ENCODE measurements at places on chromosomes 13 and 19.

DNA sequence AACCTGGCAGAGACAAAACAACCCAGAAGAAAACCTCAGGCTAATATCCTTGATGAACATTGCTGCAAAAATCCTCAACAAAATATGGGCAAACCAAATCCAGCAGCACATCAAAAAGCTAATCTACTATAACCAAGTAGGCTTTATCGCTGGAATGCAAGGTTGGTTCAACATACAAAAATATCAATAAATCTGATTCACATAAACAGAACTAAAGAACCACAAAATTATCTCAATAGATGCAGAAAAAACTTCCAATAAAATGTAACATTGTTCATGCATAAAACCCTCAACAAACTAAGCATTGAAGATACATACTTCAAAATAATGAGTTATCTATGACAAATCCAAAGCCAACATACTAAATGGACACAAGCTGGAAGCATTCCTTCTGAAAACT, 8.8 kb downstream of the ZNF724 start:
- DNase-seq, result no peak

- DNase-seq, result no peak
Measured at GRCh38 chr19:34678421-34678820, 943 bp downstream of the ZNF302 start.

GRCh38 chr13:50788551-50789210, 54.8 kb downstream of the DLEU7 start:
- no peak for DNase-seq

DNA sequence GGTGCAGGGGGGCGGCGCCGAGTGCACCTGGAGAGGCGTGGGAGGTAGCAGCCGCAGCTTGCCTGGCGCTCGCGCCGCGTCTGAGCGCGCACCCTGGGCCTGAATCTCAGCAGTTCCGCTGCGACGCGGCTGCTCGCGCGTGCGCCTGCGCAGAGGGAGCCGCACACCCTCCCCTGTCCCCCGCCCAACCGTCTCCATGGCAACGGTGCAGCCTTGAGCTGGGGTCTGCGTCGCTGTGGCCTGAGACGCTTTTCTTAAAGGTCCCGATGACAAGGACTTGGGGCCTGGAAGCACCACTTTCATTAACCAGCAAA, at the start of gene PNMA8B:
TSS of gene PNMA8B (minus strand) at position 82 of the 314 bp plus-strand sequence. CDS start 402 bp downstream, outside the sequence.
- DNase-seq, result no peak

GRCh38 chr19:52665529-52665928, 27.4 kb upstream of the ZNF83 start:
- DNase-seq, result no peak

GRCh38 chr19:7872306-7873204, 1.6 kb downstream of the PRR36 start:
- no peak for DNase-seq

DNA sequence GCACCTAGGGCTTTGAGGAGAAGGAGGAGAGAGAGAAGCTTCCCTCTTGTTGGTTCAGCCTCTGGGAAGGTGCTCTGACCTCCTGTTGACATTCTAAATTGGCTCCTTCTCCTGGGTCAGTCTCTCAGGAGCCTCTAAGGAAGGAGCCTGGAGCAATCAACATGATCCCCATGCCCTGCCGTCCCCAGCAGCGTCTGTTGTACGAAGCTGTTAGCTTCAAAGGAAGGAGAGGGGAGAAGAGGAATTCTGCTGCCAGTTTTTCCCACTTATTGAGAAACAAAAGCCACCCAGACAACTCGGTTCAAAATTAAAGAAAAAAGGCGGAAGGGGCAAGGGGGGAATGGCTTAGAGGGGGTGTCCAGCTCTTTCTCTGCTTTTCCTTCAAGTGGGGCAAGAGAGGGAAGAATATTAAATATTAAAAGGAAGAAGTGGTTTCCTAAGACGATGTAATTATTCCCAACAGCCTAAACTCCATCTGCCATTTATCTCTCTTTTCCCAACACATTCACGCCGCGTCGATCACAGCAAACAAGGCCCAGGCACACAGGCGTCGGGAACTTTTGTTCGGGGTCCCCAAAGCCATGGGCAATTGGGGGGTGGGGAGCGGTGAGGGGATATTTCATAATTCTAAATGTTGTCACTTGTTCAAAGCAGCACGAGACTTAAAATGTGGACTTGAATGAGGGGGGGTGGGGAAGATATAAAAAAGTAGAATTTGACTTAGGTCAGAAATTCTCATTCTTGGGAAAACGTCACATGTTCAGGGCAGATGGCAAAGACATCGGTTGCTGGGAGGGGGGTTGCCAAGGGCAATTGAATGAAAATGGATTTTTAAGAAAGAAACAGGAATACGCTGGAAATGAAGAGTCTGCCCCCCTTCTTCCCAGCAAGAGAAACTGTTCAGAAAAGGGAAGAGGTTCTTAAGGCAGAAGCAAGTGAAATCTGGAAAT, 116.8 kb upstream of the CACNA1A start:
- DNase-seq, result no peak

GRCh38 chr19:57245066-57245465, 4.6 kb downstream of the ZNF805 start:
- DNase-seq, result no peak

DNA sequence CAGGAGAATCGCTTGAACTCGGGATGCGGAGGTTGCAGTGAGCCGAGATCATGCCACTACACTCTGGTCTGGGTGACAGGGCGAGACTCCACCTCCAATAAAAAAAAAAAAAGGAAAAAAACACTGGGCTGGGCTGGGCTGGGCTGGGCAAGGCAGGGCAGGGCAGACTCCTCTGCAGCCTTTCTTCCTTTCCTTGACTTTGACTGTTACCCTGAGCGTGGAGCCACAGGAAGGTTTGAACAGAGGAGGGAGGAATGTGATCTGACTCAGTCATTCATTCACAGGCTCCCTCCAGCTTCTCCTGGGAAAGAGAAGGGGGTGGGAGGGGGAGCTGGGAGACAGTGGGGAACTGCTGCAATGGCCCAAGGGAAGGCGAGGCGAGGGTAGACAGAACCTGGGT, 2.7 kb upstream of the ACTN4 start:
- DNase-seq, result no peak

- DNase-seq, result no peak
Measured at GRCh38 chr13:28875846-28876615, 55.9 kb downstream of the MTUS2 start.

DNA sequence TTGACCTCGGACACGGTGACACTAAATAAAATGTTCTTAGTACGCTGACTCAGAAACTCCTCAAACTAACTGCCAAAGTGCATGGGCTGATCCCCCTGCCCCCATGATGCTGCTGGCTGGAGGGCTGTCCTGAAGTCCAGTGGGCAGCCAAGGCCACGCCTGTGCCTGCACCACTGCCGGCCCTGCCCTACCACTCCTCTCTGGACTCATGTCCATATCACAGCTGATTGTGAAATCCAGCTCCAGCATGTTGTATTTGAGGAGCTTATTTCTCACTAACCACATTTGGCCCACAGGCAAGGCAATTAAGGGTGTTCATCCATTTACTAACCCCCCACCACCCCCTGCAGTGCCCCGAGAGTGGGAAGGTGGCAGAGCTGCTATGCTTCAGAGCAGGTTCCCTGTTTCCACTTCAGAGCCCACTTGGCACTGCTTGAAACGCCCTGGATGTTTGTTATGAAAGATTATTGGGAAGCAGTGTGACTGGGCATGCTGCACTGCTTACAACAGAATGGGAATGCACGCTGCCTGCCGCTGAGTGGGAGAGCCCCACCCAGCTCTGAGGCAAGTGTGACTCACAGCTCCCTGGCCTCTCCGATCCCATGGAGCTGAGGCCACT, 114.0 kb downstream of the UQCRFS1 start:
- no peak for DNase-seq

DNA sequence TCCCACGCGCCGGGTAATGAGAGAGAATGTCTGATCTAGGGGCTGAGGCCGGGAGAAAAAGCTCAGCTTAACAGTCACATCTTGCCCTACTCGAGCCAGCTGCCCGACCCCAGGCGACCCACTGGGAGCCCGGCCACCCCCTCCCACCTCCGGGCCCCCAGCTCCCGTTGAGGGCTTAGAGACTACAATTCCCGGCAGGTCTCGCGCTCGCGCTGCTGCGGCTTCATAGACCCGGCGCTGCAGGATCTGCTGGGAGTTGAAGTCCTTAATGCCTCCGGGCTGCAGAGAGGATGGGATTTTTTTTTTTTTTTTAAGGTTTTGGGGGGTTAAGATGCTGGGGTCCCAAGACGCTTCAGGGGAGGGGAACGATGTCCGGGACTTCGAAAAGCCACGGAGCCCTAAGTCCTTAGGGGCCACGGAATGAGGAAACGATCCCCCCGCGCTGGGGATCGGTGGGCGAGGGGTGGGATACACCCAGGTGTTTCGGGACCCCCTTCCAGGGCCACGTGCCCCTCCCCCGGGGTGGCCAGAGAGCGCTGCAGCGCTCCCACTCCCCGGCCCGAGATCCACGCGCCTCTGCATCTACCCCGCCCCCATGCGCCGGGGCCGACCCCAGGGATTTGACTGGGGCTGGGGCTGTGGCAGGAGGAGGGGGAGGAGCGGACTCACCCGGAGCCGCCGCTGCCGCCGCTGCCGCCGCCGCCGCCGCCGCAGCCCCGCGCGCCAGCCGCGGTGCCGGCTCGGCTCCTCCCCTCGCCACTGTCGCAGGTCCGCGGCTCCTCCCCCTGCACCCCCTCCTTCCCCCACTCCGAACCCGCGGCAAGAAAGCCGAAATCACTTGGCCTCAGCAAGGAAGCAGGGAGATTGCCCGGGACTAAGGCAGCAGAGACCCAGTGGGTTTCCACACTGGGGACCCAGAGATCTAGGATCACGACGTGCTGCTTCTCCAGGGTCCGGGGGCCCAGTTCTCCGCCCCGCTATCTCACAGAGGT, at the start of gene SYT3:
TSS of gene SYT3 (minus strand) at position 761 of the 992 bp plus-strand sequence. CDS start 2,470 bp downstream, outside the sequence.
- DNase-seq, result no peak

GRCh38 chr13:112150352-112150751, 83.4 kb downstream of the SOX1 start:
- no peak for DNase-seq

DNA sequence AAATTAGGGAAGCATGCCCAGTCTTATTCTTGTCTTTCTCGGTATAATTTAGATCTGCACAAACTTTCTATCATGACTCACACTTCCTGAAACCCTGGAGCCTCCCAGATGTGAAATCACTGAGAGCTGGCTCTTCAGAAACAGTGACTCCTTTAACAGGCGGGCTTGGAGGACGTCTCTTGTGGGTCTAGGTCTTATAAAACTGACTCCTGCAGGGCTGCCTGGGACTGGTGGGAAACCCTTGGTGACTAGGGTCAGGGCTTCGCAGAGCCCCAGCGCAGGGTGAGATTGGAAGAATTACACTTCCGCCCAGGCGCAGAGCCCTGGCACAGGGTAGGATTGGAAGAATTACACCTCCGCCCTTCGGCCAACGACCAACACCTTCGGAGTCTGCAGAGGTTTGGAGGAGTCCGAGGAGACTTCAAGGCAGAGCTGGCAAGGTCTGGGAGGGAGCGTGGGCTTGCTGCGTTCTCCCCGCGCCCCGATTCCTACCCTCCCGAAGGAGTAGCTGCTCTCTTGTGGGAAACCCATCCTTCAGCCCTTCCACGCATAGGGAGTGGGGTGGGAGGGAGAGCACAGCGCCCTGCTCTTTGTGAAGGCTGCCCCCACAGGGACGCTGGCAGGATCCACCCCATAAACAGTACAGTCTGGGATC, 43.4 kb upstream of the MAP3K10 start:
- no peak for DNase-seq

GRCh38 chr13:38045278-38046048, 175.9 kb upstream of the TRPC4 start:
- DNase-seq, result no peak

GRCh38 chr19:33441277-33441699, 67.8 kb downstream of the CEBPG start:
- no peak for DNase-seq

- DNase-seq, result no peak
Measured at GRCh38 chr13:20006206-20006605, 47.7 kb downstream of the ZMYM2 start.

DNA sequence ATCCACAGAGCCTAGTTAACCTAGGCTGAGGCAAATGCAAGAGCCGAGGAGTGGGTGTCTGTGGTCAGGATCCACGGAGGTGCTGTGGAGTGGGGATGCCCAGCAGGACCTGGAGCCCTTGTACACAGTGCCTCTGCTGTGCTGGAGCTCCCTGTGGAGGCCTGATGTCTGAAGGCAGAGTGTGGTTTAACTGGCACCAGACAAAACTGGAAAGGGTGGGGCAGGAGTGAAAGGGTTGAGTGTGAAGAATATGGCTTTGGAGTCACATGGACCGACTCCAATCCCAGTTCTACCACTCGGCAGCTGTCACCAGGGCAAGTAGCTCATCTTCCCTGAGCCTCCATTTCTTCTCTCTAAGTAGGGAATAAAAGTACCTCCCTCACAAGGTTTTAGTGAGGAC, 60.3 kb upstream of the GPR12 start:
- no peak for DNase-seq

GRCh38 chr13:79295906-79296706, 109.9 kb downstream of the RBM26 start:
- DNase-seq, result no peak

GRCh38 chr13:64471916-64472315, 2758.2 kb downstream of the PCDH9 start:
- no peak for DNase-seq

- DNase-seq, result no peak
Measured at GRCh38 chr19:45814166-45814780, 835 bp downstream of the RSPH6A start.

DNA sequence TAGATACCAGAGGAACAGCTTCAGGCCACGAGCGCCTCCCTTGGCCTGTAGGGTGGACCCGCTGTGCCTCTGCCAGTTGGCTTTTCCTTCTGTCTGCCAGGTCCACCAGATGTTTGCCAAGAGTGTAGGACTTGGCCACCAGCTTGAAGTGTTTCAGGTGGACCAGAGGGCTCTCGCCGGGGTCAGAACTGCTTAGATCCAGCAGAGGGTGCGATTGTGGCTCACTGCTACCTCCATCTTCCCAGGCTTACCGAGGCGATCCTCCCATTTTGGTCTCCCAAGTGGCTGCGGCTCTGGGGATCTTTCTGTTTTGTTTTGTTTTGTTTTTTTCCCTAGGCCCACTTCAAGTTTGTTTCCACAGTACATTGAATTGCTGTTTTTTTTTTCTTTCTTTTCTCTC, 23.0 kb upstream of the ZNF730 start:
- DNase-seq, result no peak

DNA sequence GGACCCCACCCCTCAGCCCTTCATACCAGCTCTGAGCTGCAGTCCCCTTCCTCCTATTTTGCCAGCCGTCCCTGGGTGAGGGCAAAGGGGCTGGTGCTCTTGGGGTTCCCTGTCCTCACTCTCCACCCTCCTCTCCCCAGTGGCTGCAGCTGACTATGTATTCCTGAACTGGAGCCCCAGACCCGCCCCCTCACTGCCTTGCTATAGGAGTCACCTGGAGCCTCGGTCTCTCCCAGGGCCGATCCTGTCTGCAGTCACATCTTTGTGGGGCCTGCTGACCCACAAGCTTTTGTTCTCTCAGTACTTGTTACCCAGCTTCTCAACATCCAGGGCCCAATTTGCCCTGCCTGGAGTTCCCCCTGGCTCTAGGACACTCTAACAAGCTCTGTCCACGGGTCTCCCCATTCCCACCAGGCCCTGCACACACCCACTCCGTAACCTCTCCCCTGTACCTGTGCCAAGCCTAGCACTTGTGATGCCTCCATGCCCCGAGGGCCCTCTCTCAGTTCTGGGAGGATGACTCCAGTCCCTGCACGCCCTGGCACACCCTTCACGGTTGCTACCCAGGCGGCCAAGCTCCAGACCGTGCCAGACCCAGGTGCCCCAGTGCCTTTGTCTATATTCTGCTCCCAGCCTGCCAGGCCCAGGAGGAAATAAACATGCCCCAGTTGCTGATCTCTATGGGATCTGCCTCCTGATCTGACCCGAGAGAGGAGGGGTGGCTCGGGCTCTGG, 2.4 kb downstream of the COX7A1 start:
- no peak for DNase-seq

Data from stimulated activated CD8-positive, alpha-beta memory T cell treated with anti-CD3 and anti-CD28 coated beads, Interleukin-7, amount 100 ng/mL, for 1 hour (primary cell).